Effector CD8-positive, alpha-beta T cell (primary cell): ENCODE measurements at places on chromosomes 16 and 17.

DNA sequence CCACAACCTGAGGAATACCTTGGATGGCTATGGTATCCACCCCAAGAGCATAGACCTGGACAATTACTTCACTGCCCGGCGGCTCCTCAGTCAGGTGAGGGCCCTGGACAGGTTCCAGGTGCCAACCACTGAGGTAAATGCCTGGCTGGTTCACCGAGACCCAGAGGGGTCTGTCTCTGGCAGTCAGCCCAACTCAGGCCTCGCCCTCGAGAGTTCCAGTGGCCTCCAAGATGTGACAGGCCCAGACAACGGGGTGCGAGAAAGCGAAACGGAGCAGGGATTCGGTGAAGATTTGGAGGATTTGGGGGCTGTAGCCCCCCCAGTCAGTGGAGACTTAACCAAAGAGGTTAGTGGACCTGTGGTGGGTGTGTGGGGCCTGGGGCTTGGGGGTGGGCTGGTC lies 3.1 kb downstream of the NFE2L1 start:
- DNase-seq: no peak

GRCh38 chr16:83138512-83138911 lies 511.7 kb downstream of the CDH13 start:
- no peak for DNase-seq

DNA sequence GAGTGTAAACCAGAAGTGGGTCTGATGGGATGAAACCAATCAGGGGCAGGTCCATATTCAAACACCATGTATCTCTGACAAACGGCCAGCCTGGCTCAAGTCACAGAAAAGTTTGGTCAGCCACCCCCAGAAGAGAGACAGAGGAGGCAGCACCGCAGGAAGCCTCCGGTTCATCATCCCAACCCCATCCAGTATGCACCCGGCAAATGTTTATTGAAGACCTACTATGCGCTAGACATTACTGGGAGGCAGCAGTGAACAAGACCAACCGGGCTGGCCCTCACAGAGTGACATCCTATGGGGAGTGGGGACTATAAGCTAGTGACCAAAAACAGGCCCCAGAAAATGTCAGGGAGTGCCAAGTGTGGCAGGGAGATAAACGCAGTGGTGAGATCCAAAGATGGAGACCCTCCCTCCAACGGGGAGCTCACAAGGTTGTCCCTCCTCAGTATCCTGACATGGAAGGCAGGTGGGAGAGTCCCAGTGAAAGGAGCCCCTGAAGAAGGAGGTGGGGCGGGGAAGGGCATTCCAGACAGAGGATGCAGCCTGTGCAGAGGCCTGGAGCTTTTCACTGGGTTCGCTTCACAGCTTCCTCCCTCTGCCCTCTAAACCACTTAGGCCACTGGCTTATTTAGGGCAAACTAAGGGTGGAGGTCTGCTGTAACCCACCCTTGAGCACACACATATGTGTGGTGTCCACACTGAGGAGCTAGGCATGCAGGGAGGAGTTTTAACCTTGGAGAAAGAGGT lies 2.0 kb downstream of the GSG1L start:
- no peak for DNase-seq

DNA sequence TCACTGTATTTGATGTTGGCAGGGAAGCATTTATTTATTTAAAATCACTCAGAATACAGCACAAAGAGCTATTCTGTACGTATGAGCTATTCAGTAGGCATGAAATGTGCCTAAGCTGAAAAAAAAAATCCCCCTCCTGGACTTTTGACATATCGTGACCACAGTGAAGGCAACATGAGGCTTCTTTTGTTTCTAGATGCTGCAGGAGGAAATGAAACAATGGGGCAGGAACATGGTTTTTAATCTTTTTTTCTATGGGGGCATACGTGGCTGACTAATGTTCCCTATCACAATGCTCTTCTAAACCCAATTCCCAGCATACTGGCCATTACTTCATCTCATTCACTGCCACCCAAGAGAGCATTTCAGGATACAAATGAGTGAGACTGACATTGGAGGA lies 191.0 kb upstream of the PMFBP1 start:
- no peak for DNase-seq

DNA sequence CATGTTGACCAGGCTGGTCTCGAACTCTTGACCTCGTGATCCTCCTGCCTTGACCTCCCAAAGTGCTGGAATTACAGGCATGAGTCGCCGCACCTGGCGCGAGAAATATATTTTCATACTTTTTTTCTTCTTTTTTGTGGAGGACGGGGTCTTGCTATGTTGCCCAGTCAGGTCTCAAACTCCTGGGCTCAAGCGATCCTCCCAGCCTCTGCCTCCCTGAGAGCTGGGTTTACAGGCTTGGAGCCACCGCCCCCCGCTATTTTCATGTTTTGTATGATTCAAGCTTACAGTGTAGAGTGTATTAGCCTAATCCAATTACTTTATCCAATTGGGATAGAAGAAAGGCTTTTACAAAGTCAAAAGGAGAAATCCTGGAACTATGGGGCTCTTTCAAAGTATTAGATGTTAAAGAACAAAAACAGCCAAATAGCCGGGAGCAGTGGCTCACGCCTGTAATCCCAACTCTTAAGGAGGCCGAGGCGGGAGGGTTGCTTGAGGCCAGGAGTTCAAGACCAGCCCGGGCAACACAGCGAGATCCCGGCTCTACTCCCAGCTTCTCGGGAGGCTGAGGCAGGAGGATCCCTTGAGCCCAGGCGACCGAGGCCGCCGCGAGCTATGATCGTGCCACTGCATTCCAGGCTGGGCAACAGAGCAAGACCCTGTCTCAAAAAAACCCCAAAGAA lies 1.4 kb upstream of the MAP1LC3B start:
- DNase-seq: no peak

- no peak for DNase-seq
Measured at GRCh38 chr17:27771586-27771985, 28.7 kb downstream of the NOS2 start.

DNA sequence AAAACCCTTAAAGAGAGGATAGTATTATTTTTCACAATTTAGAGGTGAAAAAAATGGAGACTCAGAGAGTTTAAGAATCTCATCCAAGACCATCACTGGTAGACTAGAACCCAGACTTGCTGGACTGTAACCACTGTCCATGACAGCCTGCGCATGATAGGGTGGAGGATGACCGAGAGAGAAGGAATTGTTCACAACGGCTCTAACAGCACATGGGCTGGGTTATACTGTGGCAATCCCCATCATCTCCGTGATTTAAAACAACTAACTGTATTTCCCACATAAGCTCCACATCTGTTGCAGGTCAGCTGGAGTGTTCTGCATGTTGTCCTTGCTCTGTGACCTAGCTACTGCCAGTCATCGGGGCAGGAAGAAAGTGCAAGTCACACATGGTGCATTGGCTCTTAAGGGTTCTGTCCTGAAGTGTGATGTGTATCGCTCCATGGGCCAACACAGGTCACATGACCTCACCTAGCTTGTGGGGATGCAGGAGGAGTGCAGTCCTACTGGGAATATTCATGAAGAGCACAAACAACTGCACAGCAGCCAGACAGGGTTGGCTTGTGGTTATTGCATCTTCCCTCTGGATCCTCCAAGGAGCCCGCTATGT lies 131.2 kb upstream of the MPHOSPH6 start:
- DNase-seq: no peak

- DNase-seq: peak; percentile 59
Measured at GRCh38 chr17:7478276-7479212, 887 bp downstream of the ZBTB4 start.

DNA sequence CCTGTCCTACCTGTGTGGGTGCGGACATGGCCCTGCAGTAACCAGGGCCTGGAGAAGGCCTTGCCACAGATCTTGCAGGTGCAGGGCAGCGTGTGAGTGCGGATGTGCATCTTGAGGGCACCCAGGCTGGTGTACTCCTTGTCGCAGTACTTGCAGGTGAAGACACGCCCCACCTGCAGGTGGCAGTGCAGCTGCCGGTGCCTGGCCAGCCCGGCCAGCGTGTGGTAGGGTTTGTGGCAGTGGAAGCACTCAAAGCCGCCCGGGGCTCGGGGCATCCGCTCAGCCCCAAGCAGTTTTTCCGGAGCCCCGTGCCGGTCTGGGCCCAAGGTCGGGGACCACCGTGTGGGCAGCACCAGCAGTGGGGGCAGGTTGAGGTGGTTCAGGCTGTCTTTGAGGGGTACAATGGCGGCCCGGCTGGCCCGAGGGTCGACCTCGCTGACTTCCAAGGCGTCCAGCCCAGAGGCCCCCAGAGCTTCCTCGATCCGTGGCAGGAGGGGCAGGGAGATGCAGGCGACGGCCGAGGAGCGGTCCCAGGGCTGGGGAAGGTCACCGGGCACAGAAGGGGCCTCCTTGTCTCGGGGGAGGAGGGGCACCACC lies 5.1 kb downstream of the SNAI3 start:
- DNase-seq: peak; percentile 22

DNA sequence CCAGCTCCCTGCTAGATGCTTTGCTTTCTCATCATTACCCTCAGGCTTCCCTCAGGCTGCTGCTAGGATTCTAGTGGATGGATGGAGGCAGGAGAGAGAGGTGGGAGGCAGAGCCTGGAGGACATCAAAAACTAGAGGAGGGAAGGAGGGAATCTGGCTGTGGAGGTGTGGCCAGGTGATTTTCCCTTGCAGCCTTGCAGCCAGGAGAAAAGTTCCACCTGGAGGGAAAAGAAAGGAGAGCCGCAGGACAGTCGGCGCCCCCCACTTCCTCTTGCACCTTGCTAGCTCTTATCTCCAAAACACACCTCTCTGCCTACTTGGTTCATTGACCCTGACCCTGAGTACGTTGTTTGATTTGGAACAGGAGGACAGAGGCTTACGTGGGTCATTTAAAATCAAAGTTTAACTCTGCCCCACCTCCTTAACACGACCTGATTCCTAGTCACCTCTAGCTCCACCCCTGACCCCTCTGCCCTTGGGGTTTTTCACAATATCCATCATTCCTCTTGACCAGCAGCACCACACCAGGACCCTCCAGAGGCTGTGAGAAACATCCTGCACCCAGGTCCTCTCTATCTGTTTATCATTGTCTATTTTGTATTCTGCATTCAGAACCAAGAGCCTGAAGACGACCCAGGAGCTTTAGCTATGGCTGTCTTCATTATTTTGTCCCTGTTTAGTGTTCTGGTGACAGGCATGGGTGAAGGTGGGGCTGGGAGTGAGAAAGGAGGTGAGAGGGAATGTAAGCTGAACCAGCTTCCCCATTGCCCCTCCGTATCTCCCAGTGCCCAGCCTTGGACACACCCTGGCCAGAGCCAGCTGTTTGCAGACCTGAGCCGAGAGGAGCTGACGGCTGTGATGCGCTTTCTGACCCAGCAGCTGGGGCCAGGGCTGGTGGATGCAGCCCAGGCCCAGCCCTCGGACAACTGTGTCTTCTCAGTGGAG lies 15.9 kb downstream of the AOC3 start:
- no peak for DNase-seq

DNA sequence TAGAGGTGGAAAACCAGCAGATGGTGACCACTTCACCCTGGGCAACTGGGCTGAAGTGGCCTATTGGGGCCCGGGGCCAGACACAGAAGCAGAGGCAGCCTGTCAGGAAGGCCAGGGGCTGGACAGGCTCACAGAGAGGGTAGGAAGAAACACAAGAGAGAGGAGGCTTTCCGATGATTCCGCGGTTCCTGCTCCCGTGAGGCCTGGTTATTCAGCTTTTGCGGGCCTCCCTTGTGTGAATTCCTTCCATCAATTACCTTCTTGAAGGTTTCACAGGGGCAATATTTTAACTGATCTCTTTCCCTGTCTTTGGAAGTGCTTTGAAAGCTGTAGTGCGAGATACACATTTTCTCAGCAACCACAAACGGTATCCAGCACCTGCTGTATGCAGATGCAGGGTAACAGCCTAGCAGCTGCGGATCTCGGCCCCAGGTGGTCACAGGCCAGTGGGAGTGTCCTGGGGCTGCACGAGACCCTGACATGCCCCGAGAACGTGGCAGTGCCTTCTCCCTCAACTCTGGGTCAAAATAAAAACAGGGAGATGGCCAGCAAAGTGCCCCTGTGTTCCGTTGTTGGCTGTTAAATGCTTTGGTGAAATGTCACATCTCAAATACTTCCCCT lies 11.6 kb upstream of the CMIP start:
- DNase-seq: no peak

DNA sequence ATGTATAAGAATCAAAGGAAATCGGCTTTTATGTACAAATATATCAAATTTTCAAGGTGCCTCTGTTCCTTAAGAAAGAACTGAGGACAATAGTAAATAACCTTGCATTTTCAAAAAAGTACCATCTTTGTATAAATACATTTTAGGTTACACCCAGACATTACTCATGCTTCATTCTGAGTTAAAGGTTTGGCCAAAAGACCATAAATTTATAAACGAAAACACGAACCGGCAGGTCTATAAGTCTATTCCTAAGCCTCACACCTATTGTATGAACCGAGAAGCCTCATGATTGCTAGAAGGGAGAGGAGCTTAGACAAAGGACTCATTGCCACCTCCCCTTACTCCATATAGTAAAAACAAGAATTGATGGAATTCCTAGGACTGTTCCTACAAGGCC lies 94.6 kb upstream of the PSMD7 start:
- no peak for DNase-seq

DNA sequence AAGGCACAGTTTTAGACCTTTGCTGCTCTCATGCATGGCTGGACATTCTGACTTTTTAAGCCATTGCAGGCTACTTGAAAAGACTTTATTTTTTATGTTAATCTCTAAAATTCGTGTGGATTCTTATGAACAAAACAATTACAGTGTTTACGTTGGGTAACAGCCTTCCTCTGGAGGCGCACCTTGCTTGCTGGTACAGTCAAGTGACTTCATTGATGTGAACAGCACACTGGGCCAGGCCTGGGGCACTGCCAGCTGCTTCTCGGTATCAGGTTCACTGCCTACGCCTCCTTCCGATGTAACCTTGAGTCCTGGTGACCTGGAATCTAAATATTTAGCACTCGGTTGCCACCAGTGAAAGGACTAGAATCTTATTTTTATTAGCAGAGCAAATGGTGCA lies 27.8 kb downstream of the MARCHF10 start:
- no peak for DNase-seq

GRCh38 chr17:2337544-2338314 lies 428 bp downstream of the SGSM2 start:
- DNase-seq: peak; percentile 42

DNA sequence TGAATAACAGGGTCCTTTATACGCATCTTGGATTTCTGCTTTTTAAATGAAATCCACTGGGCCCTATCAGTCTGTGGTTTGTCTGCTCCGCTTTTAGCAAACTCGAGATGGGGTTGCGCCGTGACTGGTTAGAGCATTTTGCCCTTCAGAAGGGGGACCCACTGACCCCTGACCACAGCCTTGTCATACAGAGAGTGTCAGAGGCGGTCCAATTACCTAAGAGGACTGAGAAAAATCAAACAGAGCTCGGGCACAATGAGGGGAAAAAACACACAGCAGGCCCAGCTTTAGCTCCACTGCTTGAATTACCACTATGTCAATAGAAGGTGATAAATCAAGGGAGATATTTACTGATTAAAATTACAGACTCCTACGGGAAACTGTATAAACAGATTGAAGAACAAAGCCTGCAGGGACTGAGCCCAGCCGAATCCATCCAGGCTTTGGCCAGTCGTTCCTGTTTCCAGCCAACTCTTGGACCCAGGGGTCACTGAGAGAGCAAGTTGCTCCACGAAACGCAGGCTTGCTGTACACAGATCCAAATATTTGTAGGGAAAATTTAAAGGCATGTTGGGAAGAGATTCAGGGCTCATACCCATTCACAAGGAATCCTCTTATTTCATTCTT lies 131.9 kb upstream of the ZFHX3 start:
- DNase-seq: no peak
